ENCODE measurements at places on chromosomes 1 and 21.

DNA sequence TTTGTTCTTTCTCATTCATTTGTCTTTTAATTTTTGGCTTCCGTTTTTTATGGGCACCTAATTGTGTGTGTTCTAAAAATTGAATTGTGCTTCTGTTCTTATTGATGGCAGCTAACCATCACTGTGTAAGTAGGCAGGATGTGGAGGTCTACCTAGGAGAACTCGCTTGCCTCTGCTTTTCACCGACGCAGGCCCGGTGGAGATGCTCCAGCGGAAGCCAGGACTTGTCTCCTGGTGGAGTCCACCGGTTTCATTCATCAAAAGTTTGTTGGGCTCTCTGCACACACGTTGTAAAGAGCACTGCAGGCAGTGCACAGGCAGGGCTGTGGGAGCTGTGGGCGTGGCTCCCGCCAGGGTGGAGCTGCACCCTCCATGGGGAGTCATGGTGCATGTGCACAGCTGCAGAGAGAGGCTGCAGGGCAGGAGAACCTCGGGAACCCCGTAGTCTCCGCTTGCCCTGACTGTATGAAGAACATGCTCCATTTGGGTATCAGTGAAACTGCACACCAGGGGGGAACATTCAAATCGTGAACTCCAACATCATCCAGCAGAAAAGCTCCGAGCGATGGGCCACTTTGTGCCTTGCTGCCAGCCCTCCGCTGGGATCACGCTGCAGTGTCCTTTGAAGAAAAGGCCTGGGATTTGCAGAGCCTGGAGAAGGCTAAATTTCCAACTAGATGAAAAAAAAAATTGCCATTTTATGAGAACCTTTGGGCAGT lies 6.0 kb upstream of the C1orf174 start:
- DNase-seq = no peak

DNA sequence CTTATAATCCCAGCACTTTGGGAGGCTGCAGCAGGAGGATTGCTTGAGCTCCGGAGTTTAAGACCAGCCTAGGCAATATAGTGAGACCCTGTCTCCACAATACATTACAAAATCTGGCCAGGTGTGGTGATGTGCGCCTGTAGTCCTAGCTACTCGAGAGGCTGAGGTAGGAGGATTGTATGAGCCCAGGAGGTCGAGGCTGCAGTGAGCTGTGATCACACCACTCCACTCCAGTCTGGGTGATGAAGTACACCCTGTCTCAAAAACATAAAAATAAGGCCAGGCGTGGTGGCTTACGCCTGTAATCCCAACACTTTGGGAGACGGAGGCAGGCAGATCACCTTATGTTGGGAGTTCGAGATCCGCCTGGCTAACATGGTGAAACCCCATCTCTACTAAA lies 27.7 kb downstream of the L1TD1 start:
- DNase-seq = no peak

GRCh38 chr1:40983286-40983685 lies 3.8 kb downstream of the CTPS1 start:
- DNase-seq = no peak

GRCh38 chr1:209805341-209805781 lies 581 bp downstream of the IRF6 start:
- no peak for DNase-seq

- no peak for DNase-seq
These were observed 108.9 kb downstream of the IFI44 start for GRCh38 chr1:78758506-78758905.

DNA sequence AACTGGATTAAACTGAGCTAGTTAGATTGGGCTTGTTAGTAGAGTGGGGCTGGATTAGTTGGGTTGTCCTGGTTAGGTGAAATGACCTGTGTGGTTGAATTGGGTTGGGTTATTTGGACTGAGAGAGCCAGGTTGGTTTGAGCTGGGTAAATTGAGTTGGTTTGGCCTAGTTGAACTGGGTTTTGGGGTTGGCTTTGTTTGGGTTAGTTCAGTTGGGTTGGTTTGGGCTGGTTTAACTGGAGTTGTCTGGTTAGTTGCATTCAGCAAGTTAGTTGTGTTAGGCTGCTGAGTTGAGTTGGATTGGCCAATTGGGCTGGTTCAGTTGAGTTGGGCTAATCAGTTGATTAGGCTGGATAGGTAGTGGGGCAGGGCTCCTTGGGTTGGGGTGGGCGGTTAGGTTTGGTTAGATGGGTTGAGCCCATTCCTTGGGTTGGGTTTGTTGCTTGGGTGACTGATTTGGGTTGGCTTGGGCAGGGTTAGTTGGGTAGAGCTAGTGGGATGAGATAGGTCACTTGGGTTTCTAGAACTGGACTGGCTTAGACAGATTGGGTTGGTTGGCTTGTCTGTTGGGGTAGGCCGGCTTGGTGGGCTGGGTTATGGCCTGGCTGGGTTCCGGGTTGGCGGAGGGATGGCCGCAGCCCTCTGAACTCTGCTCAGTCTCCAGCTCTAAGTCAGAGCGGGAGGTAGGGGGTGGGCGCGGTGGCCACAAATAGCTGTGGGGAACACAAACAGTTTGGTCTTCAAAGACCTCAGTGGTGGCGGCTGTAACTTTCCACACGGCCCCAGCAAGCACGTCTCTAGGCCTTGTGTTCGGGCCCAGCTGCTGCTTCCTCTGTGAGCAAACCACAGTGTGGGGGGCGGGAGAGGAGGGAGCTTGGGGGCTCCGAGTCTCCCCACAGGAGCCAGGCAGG lies 67.2 kb upstream of the RUNX3 start:
- no peak for DNase-seq

DNA sequence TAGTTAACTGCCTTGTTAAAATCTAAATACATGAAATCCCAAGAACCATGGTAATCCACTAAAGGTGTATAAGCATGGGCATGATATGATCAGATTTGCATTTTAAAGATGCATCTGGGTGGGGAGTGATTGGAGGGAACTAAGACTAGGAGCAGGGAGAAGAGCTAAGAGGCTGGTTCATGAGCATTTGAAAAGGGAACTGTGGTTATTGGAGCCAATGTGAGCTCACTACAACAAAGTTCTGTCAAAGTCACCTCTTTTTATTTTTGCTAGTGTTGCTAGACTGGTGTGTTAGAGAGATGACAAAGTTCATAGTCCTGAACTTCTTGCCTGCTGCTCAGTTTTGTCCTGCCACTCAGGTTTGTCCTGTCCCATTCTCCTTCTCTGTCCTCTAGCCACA lies 67.1 kb upstream of the LRRC8D start:
- DNase-seq = no peak

DNA sequence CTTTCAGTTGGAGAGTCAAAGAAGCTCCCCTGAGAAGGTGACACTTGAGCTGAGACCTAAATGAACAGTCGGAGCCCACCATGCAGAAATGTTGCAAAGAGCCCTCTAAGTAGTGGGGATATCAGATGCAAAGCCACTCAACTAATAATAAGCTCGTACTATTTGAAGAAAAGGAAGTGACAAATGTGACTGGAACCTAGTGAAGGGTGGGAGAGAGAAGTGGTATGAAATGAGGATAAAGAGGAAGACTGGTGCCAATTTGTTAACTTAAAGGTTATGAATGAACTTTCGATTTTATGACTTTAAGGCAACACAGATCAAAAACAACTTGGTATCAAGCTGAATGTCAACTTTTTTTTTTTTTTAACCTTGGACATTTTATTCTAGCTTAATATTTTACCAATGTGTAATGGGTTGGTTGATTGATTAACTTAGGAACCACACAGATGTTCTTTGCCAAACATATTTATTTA lies 14.7 kb downstream of the LYPLAL1 start:
- no peak for DNase-seq

All from activated CD4-positive, CD25-positive, alpha-beta regulatory T cell (primary cell).